GOT3 (cell line): ENCODE measurements at places on chromosomes 7 and 10.

- DNase-seq = no peak
Observed at GRCh38 chr7:131722371-131722770, 165.9 kb upstream of the PODXL start.

- DNase-seq = no peak
Observed at GRCh38 chr7:76262683-76263402, 39.6 kb upstream of the HSPB1 start.

- DNase-seq = no peak
Observed at GRCh38 chr7:78176171-78176570, 377.6 kb downstream of the PHTF2 start.

DNA sequence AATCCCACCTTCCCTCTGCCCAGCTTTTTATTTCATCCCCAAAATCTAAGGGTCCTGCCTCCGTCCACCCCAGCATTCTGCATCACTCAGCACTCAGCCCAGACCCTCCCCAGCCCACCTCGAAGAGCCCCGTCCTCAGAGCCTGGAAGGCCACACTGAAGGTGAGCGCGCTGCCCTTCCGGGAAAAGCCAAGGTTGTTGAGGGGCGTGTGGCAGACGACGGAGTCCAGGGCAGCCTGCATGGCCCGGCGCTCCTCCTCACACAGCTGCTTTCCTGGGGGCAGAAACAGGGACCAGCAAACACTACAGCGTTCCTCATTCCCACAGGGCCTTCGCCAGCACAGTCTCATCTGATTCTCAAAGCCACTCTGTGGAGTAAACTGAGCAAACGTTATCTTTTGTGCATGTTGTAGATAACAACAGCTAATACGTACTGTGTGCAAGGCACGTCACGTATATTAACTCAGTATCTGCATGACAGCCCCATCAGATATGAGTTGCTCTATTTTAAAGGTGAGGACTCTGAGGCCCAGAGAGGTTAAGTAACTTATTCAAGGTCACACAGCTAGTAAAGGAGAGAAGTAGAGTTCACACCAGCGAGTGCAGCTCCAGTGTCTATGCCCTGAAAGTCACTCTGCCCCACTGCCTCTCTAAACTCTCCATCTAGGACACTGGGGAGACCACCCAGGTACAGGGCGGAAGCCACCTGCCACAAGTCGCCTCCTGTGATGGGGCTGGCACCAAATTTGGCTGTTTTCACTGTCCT is 2.8 kb downstream of the TRAPPC14 start:
- DNase-seq = no peak

DNA sequence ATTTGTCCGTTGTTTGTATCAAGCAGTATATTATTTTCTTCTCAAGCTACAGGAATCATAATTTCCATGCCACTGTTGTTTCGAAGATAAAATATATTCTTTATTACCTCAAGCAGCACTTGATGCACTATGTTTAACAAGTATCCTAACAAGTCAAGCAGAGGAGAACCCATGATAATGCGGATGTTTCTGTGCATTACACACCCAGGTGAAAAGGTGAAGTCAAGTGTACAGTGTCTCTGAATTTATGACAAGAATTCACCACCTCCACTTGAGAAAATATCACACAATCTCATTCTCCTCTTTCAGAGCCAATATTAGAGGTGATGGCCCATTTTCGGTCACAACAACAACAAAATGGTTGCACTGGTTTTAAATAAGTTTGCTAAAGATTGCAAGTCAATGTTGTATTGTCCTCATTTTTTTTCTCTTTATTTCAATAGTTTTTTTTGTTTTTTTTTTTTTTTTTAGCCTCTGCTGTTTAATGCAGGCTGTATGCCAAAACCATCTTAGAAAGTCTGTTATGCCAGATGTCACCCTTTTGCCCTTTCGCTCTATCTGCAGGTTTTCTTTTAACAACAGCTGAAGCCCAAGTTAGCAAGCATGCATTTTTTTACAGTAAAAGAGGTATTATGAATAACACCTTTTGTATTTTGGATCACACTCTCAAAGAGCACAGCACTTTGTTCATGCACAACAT is 568.7 kb upstream of the LRRN3 start:
- no peak for DNase-seq

DNA sequence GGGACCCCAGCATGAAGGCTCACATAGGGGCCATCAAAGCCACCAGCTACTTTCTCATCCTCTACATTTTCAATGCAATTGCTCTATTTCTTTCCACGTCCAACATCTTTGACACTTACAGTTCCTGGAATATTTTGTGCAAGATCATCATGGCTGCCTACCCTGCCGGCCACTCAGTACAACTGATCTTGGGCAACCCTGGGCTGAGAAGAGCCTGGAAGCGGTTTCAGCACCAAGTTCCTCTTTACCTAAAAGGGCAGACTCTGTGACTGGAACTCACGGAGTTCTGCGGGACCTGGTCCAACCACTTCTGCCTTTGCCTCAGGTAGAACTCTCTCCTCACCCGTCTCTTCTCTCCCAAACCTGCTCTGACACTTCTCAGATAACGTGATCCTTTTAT is 945 bp downstream of the TAS2R40 start:
- no peak for DNase-seq

DNA sequence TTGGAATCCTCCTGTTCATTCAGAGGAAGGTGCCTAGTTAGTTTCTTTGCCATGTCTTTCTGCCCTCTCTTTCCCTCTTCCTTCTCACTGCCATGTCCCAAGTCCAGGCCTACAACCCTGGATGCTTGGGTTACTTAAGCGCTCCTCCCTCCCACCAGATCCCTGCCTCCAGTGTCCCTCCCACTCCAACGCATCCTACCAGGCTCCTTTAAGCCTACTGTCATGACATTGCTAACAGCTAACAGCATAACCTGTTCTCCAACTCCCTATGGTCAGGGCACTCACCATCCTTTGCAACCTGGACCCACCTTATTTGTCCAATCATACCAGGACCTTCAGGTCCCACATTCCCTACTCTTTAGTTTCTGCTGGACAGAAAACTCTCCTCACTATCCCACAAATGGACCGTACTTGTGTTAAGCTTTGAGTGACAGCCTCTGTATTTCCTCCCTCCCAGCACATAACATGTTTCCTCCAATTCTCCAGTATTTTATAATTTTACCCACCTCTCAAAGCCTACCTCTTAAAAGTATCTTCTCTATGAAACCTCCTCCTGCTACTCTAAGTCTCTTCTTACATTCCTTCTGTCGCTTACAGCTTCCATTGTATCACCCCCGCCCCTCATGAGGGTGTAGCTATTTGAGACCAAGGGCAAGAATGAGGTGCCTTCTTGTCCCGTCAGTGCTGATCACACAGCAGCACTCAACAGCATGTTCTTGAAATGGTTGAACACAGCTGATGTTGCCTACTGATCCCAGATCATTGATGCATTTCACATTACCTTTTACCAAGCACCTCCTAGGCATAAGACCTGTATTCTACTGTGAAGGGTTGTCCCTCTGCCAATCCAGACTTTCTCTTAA is 1.7 kb downstream of the BLNK start:
- DNase-seq = no peak

GRCh38 chr7:69603937-69604494 is 5.7 kb downstream of the AUTS2 start:
- no peak for DNase-seq

DNA sequence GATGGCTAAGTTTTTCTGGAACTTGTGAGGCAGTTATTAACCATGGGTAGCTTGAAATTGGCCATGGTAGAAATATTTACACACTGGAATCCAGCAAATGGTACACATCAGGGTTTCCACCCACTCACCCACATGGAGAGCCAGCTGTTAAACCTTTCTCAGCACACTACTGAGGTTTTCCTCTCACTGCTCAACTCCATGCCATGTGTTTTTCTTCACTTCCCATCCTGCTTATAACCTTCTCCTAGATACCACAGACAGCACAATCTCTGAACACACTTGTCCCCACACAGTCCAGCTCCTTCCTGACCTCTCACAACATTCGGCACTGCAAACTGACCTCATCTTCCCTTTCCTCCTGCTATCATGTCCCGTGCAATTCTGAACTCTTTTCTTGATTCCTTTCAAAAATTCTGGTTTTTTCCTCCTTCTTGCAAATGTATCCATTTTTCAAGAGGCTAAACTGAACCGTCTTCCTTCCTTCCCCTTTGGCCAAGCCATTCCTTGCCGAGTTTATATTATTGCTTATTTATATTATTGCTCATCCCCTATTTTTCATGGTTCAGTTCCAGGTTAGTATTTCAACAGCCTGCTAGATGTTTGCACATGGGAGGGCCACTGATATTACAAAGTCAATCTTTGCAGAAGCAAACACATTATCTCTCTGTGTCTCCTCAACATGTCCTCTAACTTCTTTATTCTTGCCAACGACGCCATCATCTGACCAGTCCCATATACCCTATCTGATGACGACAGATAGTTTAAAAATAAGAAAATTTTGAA is 606.4 kb downstream of the SORCS1 start:
- no peak for DNase-seq

DNA sequence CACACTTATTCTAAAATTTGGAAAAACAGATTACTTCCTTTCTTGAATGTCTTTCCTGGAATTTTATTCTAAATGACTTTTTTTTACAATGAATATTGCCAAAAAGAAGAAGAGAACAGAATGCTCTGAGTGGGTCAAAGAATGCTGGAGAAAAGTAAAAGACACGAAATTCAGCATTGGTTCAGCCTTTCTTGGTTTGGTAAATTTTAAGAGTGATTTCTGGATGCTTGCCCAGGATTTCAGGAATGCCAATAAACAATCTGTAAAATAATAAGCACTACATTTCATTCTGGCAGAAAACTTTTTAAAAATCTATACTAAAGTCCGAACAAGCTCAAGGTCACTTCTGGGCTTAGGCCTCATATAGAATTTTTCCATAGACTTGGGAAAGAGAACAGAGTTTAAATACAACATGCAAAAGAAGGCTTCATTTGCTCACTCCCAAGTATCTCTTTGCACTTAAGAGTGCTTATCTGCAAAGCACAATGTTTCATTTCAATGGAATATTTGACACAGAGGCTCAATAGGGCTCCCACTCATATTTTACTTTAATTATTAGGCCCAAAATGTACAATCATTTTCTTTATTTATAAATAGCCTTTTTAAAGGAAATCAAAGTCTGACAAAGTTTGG is 359.5 kb upstream of the ANKRD30A start:
- DNase-seq = no peak

- no peak for DNase-seq
Observed at GRCh38 chr7:98281757-98282606, 496 bp downstream of the BRI3 start.
